Hindlimb muscle (tissue), 1 donor: ENCODE measurements at places on chromosomes 2 and 18. TPM values are rescaled to one million over a fixed set of nuclear protein-coding genes. Genes with fewer than 3 reads are reported as not detected.

Gene SRBD1
- 10.6 TPM for polyA plus RNA-seq

- DNase-seq, result no peak
Measured at GRCh38 chr2:210170196-210170445, 1.1 kb downstream of the KANSL1L start.

Gene MOCOS
- polyA plus RNA-seq, result 0.10 TPM

DNA sequence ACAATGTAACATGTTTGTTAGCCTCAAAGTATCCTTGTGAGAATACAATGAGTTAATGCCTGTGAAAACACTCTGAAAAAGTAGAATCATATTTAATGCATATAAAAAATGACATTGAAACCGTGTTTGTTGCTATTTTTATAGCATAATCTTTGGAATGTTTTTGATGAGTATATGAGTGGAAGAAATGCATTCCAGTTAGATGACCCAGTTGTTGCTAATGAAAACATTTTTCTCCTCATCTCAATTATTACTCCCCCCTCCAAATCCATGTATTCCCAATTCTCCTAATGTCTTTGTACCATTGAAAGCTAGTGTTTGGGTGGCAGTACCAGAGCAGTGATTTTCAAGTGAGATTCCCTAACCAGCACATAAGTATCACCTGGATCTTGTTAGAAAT is 67.1 kb upstream of the DSEL start:
- DNase-seq, result no peak

Gene MSTN
- 43.1 TPM for polyA plus RNA-seq
